ENCODE measurements at places on chromosomes 6 and 20.

DNA sequence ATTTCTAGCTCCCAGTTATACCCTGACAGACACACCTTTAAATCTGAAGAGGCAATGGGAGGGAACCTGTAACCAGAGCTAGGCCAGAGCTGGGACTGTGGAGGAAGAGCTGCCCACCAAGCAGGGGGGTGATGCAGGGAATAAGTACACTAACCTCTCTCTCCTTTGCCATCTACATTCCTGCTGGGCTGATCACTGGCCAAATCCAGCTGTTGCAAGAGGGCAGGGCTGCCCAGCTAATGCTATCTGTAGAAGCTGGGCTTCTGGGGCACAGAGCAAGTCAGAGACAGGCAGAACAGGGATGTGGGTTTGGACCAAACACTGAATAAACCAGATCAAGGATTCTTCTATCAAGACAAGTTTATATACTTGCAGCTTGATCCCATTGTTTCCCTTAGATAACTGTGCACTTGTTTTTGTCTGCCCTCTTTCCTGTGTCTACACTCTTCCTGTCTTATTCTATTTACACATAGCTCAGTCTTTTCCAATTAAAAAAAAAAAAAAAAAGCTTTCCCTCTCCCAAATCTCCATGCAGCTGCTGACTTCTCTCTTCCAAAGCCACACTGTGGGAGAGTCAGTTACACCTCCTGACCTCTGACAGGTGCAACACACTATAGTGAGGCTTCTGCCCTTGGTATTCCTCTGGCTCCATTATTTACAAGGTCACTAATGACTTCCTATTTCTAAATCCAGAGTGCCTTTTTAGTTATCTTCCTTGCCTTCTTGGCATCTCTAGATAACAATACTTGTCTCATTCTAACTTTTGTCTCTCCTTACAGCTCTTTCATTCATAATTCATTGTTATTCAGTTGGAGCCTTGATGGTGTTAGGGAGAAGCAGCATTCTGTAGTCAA is 43.7 kb downstream of the TRIM38 start:
- no peak for DNase-seq

- DNase-seq: peak; percentile 71
Observed at GRCh38 chr6:140138311-140139010, 764.0 kb upstream of the CITED2 start.

GRCh38 chr20:50799890-50800550 is 5.2 kb downstream of the BCAS4 start:
- no peak for DNase-seq

- DNase-seq: no peak
Observed at GRCh38 chr20:4025125-4025524, 9.8 kb upstream of the RNF24 start.

DNA sequence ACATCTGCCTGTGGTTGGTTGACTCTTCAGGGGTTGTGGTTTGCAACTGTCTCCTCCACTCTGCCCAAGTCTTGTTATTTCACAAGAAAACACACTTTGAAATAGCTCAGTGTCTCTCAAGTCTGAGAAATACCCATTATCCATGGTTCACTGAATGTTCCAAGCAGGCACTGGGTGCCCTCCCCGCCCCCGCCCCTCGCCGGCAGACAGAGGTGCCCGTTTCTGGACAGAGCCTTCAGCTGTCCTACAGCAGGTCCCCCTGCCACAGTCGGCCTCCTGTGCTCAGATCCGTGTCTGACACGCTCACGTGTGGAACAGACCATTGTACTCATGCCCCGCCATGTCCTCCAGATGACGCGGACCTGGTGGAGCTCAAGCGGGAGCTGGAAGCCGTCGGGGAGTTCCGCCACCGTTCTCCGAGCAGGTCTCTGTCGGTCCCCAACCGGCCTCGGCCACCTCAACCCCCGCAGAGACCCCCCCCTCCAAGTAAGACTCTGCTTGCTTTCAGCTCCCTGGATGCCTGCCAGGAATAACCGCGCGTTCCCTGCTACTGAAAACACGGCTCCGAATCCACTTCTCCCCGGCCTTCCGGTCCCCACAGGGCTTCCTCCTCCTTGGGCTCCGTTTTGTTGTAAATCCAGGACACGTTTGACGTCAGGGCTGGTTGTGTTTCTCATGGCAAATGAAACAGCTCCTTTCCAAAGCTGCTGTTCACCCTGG is 81.4 kb downstream of the SERAC1 start:
- DNase-seq: no peak

DNA sequence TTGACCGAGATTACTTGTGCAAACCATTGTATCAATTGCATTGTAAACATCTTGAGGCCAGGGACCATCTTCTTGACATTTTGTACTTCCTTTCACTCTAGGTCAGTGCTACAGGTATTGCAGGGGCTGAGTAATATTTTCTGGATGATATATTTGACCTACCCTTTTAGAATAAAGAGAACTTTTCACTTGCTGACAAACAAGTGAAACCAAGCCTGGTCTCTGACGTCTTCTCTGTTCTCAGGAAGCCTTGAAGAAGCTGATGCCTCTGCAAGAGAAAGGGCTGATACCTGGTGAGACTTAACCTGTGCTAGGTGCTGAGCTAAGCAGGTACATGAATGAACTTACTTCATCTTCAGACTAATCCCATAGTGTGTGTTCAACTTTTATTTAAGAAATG is 60.5 kb upstream of the GGTLC1 start:
- no peak for DNase-seq
